HT1080 (cell line): ENCODE measurements at places on chromosomes 1 and 21.

GRCh38 chr1:8939000-8939265, 6.7 kb upstream of the CA6 start:
- DNase-seq: no peak

GRCh38 chr1:82818586-82818985, 1017.9 kb downstream of the ADGRL2 start:
- no peak for DNase-seq

DNA sequence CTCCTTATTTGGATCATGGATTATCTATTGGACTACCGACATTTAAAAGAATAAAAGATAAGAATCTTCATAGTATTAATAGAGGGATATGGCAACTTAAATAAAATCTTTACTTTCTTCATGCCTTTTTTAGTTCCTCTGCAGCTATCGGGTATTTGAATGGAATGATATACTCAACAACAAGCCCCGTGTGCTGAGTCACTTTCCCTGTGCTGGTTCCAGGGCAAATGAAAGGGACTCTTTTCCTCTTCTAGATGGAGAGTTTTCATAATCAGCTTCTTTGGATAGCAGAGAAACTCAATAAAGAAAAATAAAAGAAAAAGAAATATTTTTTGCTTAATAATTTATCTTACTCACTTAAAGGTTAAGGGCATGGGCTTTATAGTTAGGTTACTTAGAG, 213.7 kb downstream of the LRRC40 start:
- no peak for DNase-seq

DNA sequence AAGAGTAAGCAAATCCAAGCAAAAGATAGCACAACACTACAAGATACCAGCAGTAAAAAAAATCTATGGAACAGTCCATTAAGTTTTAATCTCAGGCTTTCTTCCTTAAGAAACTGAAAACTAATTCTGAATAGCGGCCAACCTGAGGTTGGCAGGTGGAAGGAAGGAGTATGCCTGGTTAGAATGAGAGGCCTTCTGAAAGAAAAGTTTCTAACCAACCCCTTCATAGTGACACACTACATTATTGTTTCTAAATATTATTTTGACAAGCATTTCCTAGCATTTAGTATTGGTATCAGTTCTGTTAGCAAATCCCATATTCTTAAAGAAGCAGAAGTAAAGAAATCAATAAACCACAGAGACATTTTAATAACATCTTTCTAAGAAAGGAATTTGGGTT, 205.7 kb upstream of the PTBP2 start:
- no peak for DNase-seq

DNA sequence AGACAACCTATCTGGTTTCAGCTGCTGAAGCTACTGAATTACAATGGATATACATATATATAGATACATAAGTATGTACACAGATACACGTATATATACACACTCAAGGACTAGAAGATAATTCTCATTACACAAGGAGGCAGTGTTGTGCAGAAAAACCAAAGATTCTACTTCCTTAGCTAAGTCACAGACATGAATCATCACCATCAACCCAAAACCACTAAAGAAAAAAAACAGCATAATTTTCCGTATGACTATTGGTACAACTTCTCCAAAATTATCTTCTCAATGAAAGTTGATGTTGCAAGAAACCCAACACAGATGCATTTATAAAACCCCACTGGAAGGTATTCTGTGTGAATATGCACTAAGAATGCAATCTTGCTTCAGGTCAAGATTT, 36.8 kb upstream of the RPF1 start:
- DNase-seq: peak; percentile 87

DNA sequence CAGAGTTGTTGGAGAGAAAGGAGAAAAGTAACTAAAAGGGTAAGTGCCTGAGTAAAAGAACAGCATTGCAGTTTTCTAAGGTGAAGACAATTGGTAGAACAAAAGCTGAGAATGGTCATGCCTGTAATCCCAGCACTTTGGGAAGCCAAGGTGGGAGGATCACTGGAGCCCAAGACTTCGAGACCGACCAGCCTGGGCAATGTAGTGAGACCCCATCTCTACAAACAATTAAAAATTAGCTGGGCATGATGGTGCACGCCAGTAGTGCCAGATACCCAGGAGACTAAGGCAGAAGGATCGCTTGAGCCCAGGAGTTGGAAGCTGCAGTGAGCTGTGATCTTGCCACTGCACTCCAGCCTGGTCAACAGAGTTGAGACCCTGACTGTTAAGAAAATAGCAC, 15.2 kb upstream of the PGD start:
- DNase-seq: no peak

GRCh38 chr21:44065428-44065827, 41.8 kb upstream of the PWP2 start:
- DNase-seq: peak; percentile 25

DNA sequence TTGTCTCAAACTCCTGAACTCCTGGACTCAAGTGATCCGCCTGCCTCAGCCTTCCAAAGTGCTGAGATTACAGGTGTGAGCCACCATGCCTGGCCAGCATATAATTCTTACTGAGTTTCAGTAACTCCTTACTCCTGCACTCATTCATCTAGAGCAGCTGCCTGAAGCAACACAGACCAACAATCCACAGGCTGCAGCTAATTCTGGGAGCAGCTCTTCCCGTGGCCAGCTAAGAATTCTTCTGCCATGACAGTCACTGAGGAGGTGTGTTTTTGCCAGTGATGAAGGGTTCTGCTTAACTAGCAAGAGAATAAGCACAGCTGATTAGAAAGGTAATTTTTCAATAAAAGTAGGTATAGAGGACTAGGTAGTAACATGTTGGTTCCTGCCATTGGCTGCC, 5.4 kb downstream of the VTCN1 start:
- DNase-seq: no peak

DNA sequence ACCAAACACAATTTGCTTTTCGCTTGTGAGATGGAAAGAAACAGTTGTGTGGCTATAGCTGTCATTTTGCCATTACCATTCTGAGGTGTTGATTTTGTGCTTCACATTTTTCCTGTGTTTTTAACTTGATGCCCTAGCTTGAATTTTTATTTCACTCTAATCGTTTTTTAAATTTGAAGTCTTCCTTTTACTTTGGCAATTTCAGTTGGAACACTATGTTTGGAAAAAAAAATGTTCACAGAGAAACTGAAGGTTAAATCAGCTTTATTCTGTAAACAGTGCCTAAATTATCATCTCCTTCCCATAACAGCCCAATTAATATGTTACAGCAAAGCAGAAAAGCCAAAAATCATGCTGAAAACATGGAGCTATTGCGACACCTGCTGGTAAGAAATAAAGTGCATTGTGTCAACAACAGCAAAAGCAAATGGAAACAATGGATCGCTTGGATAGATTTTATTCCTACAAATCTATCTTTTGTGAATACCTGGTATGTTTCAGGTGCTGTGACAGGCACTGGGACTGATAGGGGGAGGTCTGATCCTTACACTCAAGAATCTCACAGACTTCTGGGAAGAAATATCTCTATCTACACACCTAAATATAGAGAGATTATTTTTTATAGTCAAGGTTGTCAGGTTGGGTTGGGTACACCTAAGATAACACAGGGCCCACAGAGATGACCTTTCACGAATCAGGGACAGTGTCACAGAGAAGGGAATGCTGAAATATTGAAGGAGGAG, 16.2 kb upstream of the ERICH3 start:
- DNase-seq: peak; percentile 62

DNA sequence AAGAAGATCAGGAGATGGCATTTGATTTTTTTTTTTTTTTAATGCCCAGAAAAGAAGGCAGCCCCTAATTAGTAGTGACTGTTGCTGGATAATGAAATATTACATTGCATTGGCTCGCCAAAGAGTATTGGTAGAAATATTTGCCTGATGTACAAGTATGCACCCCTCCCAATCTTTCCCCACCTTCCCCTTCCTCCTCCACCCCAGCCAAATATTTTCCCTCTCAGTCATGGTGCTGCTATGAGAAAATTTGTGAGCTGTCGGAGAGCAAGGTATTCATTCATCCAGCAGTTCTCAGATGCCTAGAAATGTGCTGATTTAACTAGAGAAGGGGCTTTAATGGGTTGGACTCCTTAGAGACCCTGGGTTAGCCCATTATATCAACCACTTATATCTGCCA, 50.5 kb upstream of the IKBKE start:
- DNase-seq: no peak

GRCh38 chr1:209328196-209328595, 255.3 kb upstream of the CAMK1G start:
- DNase-seq: no peak

DNA sequence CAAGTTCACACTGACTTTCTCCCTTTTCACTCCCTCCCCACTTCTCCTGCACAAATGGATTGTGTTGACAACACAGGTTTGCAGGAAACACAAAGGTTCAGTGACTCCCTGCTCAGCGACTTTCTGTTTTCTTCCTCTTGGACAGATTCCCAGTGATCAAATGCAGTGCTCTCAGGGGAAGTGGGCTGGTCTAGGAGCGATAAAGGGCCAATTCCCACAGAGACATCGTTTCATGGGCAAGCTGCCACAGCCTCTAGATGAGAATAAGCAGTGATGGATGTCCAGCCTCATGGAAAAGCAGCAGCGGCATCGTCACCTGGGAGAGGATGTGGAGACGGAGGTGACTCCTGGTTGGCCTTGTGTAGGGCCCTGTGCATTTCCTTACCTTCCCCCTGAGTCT, 30.6 kb downstream of the FYB2 start:
- peak; percentile 17 for DNase-seq
